ENCODE measurements at places on chromosomes 7 and 10.

- DNase-seq = no peak
Observed at GRCh38 chr10:9869205-9869604, 1148.5 kb upstream of the CELF2 start.

DNA sequence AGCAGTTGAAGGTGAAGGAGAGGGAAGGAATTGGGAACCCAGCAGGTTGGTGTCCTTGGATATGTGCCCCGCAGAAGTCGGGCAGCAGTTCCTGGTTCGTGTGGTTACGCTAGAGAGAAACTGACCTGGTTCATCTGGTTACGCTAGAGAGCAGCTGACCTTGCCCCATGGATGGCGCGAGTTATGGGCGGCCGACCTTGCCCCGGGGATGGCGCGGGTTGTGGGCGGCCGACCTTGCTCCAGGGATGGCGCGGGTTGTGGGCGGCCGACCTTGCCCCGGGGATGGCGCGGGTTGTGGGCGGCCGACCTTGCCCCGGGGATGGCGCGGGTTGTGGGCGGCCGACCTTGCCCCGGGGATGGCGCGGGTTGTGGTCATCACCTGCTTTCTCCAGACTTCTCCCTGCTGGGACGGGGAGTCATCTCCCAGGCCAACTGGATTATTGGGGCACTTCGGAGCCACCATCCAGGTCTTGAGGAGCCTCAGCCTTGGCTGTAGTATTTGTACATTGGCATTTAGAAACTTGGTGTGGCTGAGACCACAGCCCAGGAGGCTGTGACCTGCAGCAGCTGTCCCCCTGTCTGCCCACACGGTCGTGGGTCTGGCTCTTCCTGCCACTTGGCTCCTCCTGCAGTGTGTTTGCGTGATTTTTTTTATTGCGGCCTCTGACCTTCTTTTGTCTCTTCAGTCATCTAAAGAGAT, 6.1 kb downstream of the GET4 start:
- no peak for DNase-seq

DNA sequence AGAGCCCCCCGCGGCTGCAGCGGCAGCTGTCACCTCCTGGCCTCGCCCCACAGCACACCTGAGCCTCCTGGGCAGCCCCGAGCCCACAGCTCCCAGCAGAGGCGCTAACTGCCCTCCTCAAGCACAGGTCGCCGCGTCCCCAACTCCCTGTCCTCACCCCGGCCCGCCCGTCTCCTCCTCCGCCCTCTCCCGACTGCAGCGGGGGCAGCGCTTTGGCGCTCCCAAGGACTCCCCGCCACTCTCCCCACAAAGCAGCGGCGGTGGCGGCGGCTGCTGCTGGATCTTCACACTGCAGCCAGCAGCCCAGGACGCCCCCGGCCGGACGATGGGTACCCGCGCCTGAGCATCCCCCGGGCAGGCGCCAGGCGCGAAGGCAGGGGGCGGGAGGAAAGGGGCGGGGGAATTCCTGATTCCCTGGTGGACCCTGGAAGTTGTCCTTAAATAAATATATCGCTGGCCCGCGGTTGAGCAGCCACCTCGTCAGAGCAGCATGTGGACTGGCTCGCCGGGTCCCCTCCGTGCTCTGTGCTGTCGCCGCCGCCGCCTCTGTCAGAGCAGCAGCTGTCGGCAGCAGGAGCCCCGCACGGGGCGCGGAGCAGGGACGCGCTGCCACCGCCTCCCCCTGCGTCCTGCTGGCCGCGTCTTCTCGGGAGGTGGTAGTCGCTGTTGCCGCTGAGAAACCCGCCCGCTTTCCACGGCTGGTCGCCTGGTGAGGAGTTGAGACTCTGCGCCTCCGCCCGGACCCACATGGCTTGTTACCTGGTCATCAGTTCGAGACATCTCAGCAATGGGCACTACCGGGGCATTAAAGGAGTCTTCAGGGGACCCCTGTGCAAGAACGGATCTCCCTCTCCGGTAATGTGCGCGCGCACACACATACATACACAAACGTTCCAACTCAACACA, at the start of gene ZNF804B:
TSS of gene ZNF804B (plus strand) at position 471 of the 906 bp plus-strand sequence. CDS start at position 748, 277 bp downstream.
- no peak for DNase-seq

GRCh38 chr10:93993782-93994437, at the start of gene PLCE1:
PLCE1 (plus strand) TSS chr10:93993931; CDS start chr10:94031047, 37,116 bp downstream.
- DNase-seq = no peak

- DNase-seq = no peak
Observed at GRCh38 chr7:468681-469562, 50.7 kb downstream of the PDGFA start.

- peak; percentile 64 for DNase-seq
Observed at GRCh38 chr7:33873981-33874750, 31.2 kb upstream of the BMPER start.

- DNase-seq = no peak
Observed at GRCh38 chr7:158093156-158093796, 494.3 kb downstream of the PTPRN2 start.

- DNase-seq = no peak
Observed at GRCh38 chr7:94059746-94060145, 55.6 kb upstream of the BET1 start.

- peak; percentile 70 for DNase-seq
Observed at GRCh38 chr10:95906677-95907455, 909 bp upstream of the CC2D2B start.
